ACHN (cell line): ENCODE measurements at places on chromosomes 6 and 20.

DNA sequence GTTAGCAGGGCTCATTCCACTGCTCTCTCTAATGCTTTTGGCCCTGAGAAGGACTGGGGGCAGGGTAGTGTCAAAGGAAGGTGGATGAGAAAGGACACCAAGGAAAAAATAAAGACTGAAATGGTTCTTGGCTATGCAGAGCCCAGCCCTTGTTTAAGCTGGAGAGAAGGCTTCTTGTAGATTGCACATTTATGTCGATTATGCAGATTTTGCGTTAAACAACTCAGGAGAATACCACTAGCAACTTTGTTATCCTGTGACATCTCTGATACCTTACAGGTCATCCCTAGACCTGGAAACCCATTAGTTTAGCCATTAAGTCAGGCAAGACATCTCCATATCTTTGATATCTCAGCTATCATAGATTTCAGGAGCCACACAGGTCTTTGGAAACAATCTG lies 11.1 kb upstream of the IL17F start:
- no peak for DNase-seq

- DNase-seq = no peak
These were observed 26.2 kb downstream of the TMEM170B start for GRCh38 chr6:11563793-11564192.

DNA sequence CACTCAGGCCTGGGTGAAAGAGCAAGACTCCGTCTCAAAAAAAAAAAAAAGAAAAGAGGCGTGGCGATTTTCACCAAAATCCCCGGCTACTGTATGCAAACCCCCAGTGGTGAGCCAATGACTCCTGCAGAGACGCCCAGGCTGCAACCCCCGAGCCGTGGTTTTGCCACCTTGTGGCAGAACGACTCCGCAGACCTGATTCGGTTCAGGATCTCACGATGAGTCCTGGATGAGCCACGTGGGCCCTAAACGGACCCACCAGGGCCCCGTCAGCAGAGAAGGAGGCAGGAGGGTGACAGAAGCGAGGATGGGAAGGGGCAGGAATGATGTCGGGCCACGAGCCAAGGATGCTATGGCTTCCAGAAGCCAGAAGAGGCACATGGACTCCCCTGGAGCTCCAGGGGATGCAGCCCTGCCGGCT lies 42.5 kb downstream of the SLC2A4RG start:
- DNase-seq = no peak

- peak; percentile 27 for DNase-seq
These were observed 138.0 kb upstream of the RREB1 start for GRCh38 chr6:6969761-6970223.

GRCh38 chr20:44552050-44552449 lies 30.2 kb upstream of the SERINC3 start:
- no peak for DNase-seq

DNA sequence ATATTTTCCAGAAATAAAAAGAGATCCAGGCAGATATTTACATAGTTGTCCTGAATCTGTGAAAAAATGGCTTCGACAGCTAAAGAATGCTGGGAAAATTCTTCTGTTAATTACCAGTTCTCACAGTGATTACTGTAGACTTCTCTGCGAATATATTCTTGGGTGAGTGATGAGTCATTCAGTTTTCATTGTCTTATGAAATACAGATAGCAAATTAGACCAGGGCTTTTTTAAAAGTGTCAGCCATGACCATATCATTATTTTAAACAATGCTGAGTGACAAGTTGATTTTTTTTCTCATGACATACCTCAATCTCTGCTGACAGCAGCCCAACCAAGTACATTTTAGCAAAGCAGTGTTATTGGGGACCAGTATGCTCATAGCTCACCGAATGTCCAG lies 32.8 kb downstream of the TSPYL4 start:
- DNase-seq = no peak

DNA sequence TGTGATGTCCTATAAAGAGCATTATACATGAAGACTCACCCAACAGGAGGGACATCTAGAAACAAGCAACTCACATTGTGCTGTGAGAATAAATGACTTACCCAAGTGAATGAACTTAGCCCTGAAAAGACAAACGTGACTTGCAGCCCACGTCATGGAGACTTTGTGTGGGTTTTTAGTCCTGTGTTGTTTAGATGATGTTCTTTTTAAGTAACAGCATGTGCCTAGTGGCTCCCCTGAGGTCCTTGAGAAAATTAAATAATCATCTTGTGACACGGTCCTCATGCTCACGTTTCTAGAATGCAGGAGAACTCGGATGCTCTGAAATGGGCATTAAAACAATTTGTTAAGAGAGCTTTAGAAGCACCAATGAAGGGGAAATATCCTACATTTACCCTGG lies 165.1 kb downstream of the SASH1 start:
- DNase-seq = no peak

- DNase-seq = no peak
These were observed 2.0 kb upstream of the RAET1G start for GRCh38 chr6:149924933-149925252.

GRCh38 chr20:59743767-59744485 lies 139.6 kb downstream of the PHACTR3 start:
- no peak for DNase-seq
